ENCODE measurements at places on chromosomes 4 and X. TPM values are rescaled to one million over a fixed set of nuclear protein-coding genes. Genes with fewer than 3 reads are reported as not detected.

GRCh38 chr4:76060506-76060905 lies 14.0 kb upstream of the ART3 start:
- no peaks in the 10 kb centered on the region for H3K36me3 ChIP-seq
- peak overlapping the region; percentile 5 for H3K27ac ChIP-seq
- peaks cover 59% of the 10 kb centered on the region for H3K27me3 ChIP-seq

Gene TMEM47
- total RNA-seq, result not detected

Gene FAAH2
- 31.0 TPM for total RNA-seq

GRCh38 chrX:65976161-65976560 lies 63.7 kb downstream of the VSIG4 start:
- H3K4me3 ChIP-seq, result no peak overlapping the region
- DNase-seq, result no peak
- no peak overlapping the region for H3K27ac ChIP-seq
- no peaks in the 10 kb centered on the region for H3K36me3 ChIP-seq
- H3K27me3 ChIP-seq, result peaks cover 40% of the 10 kb centered on the region
- H3K4me1 ChIP-seq, result no peaks in the 10 kb centered on the region

GRCh38 chr4:23966725-23967124 lies 76.9 kb upstream of the PPARGC1A start:
- H3K27me3 ChIP-seq, result no peaks in the 10 kb centered on the region
- no peak overlapping the region for H3K4me3 ChIP-seq
- H3K36me3 ChIP-seq, result no peaks in the 10 kb centered on the region
- no peak for DNase-seq

DNA sequence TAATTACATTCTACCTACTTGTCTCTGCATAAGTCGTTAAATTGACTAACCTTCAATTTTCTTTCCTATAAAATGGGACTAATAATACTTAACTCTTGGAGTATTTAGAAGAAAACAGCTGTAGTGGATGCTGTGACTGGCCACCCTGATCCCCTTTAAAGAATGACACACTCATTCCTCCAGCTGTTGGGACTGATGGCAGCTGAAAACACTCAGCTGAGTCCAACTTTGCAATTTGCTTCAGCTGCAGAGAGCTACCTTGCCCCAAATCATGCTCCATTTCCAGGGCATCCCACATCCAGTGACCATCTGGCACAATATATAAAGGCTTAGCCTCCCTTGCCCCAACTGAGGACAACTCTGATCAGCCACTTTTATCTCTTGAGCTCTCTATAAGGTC lies 89.1 kb downstream of the MID1IP1 start:
- peaks cover 13% of the 10 kb centered on the region for H3K27me3 ChIP-seq
- peaks cover 13% of the 10 kb centered on the region for H3K4me1 ChIP-seq
- no peak for DNase-seq
- no peak overlapping the region for H3K4me3 ChIP-seq
- H3K36me3 ChIP-seq, result no peaks in the 10 kb centered on the region

DNA sequence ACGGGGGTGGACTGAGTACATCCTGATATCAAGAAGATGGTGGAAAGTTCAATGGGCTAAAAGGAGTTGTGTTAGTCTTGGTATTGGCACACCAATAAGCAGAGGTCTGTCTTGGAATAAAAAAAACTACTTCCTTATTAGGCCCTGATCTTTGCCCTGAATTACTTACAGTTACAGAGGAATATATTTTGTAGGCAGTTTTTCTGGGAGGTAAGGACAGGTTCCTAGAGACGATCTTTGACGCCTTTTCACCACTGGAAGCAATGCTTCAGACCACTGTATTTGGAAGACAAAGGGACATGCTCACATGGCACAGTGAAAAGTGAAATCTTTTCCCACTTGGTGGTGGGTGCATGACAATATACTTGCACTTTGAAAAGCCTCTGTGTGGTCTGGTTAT lies 618 bp upstream of the XK start:
- no peaks in the 10 kb centered on the region for H3K4me1 ChIP-seq
- no peak for DNase-seq
- H3K4me3 ChIP-seq, result peak overlapping the region; percentile 49
- no peak overlapping the region for H3K27ac ChIP-seq

DNA sequence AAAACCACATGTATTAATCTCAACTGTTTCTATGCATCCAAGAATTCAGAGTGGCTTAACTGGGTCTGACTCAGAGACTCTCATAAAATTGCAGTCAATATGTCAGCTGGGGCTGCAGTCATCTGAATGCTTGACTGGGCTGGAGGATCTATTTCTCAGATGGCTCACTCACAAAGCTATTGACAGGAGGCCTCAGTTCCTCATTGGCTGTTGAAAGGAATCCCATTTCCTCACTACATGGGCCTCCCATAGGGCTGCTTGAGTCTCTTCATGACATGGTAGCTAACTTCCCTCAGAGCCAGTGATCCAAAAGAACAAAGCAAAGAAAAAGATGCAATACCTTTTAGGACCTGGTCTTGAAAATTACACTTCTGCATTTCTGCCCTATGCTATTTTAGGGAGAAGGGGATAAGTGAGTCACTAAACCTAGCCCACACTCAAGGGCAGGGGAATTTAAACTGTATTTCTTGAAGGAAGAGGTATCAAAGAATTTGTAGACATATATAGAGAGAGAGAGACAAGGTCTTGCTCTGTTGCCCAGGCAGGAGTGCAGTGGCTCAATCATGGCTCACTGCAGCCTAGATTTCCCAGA lies 9.8 kb downstream of the SCFD2 start:
- no peak overlapping the region for H3K4me3 ChIP-seq
- H3K27me3 ChIP-seq, result no peaks in the 10 kb centered on the region
- peaks cover 15% of the 10 kb centered on the region for H3K36me3 ChIP-seq
- H3K27ac ChIP-seq, result no peak overlapping the region
- DNase-seq, result no peak

GRCh38 chrX:155263854-155264628 lies at the start of gene RAB39B:
Gene RAB39B (minus strand): TSS chrX:155264491. CDS start chrX:155264288, 203 bp downstream.
- H3K36me3 ChIP-seq, result peaks cover 7% of the 10 kb centered on the region
- no peaks in the 10 kb centered on the region for H3K27me3 ChIP-seq
- peak within 1 kb of the TSS; percentile 87 for H3K27ac ChIP-seq
- peak within 1 kb of the TSS; percentile 71 for H3K4me3 ChIP-seq
- peaks cover 16% of the 10 kb centered on the region for H3K4me1 ChIP-seq

DNA sequence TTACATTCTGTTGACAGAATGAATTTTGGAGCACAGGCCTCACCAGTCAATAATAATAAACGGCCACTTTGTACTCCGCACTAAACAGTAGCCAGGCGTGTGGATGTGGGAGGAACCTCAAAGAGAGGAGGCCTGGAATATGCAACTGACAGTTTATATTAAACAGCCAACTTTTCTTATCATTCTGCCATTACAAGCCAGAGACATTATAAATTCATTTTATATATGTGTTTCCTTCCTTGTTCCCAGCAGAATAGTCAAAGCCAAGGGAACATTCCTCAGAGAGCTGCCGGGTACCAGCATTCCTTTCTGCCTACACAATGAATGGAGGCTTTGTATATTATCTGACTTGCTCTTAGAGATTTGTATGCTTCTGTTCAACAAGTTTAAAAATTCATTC lies 436.5 kb upstream of the FTHL17 start:
- no peak overlapping the region for H3K27ac ChIP-seq
- no peaks in the 10 kb centered on the region for H3K4me1 ChIP-seq
- no peaks in the 10 kb centered on the region for H3K27me3 ChIP-seq
- no peaks in the 10 kb centered on the region for H3K36me3 ChIP-seq
- DNase-seq, result no peak
- no peak overlapping the region for H3K4me3 ChIP-seq

DNA sequence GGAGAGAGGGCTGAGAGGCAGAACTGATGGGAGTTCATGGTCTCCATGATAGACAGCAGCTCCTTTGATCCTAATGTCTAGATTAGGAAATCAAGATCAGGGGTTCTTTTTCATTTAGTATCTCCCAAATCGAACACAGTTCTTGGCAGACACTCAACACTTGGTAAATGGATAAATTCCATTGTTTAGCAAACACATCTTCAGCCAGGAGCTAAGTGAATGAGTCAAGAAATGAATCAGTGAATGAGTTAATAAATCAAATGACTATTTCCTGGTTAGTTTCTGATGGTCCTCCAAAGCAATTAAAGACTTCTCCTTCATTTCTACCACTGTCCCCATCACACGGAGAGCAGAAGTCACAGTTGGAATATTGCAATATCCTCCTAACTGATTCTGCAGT lies 120.0 kb upstream of the SHISA3 start:
- peaks cover 17% of the 10 kb centered on the region for H3K27me3 ChIP-seq
- H3K36me3 ChIP-seq, result no peaks in the 10 kb centered on the region
- no peak for DNase-seq
- H3K4me1 ChIP-seq, result peaks cover 6% of the 10 kb centered on the region
- no peak overlapping the region for H3K27ac ChIP-seq

GRCh38 chr4:126937342-126937741 lies 695.4 kb upstream of the INTU start:
- no peak for DNase-seq
- H3K4me3 ChIP-seq, result no peak overlapping the region
- no peaks in the 10 kb centered on the region for H3K27me3 ChIP-seq
- H3K36me3 ChIP-seq, result no peaks in the 10 kb centered on the region
- H3K4me1 ChIP-seq, result no peaks in the 10 kb centered on the region
- H3K27ac ChIP-seq, result no peak overlapping the region

Gene ODAM
- not detected for total RNA-seq

GRCh38 chr4:108342325-108342970 lies 173.7 kb upstream of the LEF1 start:
- H3K4me1 ChIP-seq, result peaks cover 25% of the 10 kb centered on the region
- peak overlapping the region; percentile 92 for H3K27ac ChIP-seq
- H3K4me3 ChIP-seq, result peak overlapping the region; percentile 67
- no peaks in the 10 kb centered on the region for H3K27me3 ChIP-seq

DNA sequence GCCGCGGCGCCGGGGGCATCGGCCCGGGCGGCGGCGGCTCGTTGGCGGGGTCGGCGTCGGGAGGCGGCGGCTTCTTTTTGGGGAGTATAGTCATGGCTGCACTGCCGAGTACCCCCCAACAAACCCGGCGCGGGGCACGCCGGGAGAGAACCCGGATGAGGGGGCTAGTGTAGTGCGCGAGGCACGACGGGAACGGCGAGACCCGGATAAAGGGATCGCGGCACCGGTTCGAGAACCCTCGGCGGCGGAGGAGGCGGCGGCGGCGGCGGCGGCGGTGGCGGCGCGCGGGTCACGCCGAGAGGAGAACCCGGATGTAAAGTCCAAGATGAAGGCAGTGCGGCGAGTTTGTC lies at the start of gene OTUD5:
TSS of gene OTUD5 (minus strand) at position 131 of the 350 bp plus-strand sequence. CDS start at position 94, 37 bp downstream.
- H3K36me3 ChIP-seq, result peaks cover 6% of the 10 kb centered on the region
- peaks cover 13% of the 10 kb centered on the region for H3K27me3 ChIP-seq
- DNase-seq, result peak; percentile 75
- H3K4me1 ChIP-seq, result peaks cover 40% of the 10 kb centered on the region
- H3K4me3 ChIP-seq, result peak within 1 kb of the TSS; percentile 97

GRCh38 chr4:94000559-94000958 lies 172.0 kb downstream of the ATOH1 start:
- H3K27ac ChIP-seq, result no peak overlapping the region
- H3K27me3 ChIP-seq, result no peaks in the 10 kb centered on the region
- H3K36me3 ChIP-seq, result no peaks in the 10 kb centered on the region
- DNase-seq, result no peak

- H3K36me3 ChIP-seq, result no peaks in the 10 kb centered on the region
- no peaks in the 10 kb centered on the region for H3K4me1 ChIP-seq
- DNase-seq, result no peak
- no peak overlapping the region for H3K27ac ChIP-seq
- no peak overlapping the region for H3K4me3 ChIP-seq
Measured at GRCh38 chr4:127642169-127642568, 9.4 kb downstream of the INTU start.

DNA sequence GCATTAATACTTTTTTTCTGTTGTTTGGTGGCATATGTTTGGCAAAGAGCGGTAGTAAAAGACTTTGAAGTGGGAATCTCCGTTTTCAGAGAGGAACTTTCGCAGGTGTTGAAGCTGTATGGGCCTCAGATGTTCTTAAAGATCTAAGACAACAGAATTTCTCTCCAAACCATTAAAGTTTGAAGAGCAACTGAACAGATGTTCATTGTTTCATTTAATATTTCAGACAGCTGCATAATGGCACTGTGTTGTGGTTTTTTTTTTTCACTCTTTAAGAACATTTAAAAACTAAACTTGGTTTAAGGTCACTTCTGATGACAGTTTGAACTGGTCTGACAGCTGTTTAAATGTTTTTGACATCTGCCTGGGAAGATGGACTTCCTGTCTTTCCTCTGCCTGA lies 882.7 kb upstream of the PCDH10 start:
- no peak overlapping the region for H3K27ac ChIP-seq
- H3K36me3 ChIP-seq, result no peaks in the 10 kb centered on the region
- no peak overlapping the region for H3K4me3 ChIP-seq
- no peaks in the 10 kb centered on the region for H3K4me1 ChIP-seq

GRCh38 chr4:20684852-20685763 lies 15.2 kb upstream of the PACRGL start:
- H3K27me3 ChIP-seq, result peaks cover 6% of the 10 kb centered on the region
- no peak overlapping the region for H3K27ac ChIP-seq
- H3K36me3 ChIP-seq, result no peaks in the 10 kb centered on the region
- no peak for DNase-seq

Gene SCARB2
- 5.1 TPM for total RNA-seq

GRCh38 chr4:54971474-54971950 lies 153.9 kb downstream of the KDR start:
- H3K27ac ChIP-seq, result no peak overlapping the region
- peaks cover 7% of the 10 kb centered on the region for H3K27me3 ChIP-seq
- DNase-seq, result peak; percentile 7
- no peak overlapping the region for H3K4me3 ChIP-seq
- no peaks in the 10 kb centered on the region for H3K36me3 ChIP-seq

DNA sequence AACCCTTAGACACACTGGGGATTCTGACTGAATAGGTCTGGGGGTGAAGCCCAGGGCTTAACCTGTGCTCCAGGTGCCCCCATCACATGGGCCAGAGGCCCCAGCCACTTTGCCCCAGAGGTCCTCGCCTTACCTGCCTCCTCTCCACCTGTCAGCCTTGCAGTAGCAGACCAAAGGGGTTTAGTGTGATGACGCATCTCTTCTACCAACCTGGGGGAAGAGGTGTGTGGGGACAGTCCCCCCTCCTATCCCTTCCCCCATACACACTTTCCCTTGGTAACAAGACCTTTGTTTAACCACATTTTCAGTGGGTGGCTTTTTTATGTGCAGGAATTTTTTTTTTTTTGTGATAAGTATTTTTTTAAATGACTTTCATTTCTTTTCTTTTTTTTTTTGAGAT lies 6.3 kb downstream of the CLCN4 start:
- DNase-seq, result no peak
- H3K27me3 ChIP-seq, result peaks cover 53% of the 10 kb centered on the region
- H3K36me3 ChIP-seq, result no peaks in the 10 kb centered on the region
- no peak overlapping the region for H3K4me3 ChIP-seq
- no peak overlapping the region for H3K27ac ChIP-seq

Gene MAGEA2B
- not detected for total RNA-seq

DNA sequence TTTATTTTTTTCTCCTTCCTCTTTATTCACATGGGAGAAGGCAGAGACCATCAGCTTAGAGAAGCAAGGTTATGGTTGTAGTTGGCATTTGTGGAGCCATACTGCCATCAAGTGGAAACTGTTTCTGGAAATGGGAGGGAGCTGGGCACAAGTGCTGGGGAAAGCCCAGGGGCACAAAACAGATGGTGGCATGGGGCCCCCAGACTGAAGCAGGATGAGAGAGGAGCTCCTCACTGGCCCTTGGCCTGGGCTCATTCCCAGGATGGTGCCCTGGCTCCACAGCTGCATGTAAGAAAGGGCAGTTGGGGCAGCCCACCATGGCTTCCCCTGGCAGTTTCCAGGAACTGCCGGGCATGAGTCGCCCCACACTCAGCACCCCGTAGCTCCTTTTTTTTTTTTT lies 59.2 kb downstream of the NBDY start:
- DNase-seq, result no peak
- peak overlapping the region; percentile 57 for H3K4me3 ChIP-seq
- H3K36me3 ChIP-seq, result peaks cover 7% of the 10 kb centered on the region
- peaks cover 42% of the 10 kb centered on the region for H3K4me1 ChIP-seq

GRCh38 chrX:133177202-133177601 lies 41.0 kb downstream of the TFDP3 start:
- H3K27ac ChIP-seq, result no peak overlapping the region
- H3K4me3 ChIP-seq, result no peak overlapping the region
- H3K36me3 ChIP-seq, result no peaks in the 10 kb centered on the region
- no peak for DNase-seq

Gene C4orf51
- total RNA-seq, result not detected

All from activated T-cell treated with anti-CD3 and anti-CD28 coated beads, Interleukin-2, amount 50 U/mL, for 72 hours (primary cell).